Activated T-cell treated with anti-CD3 and anti-CD28 coated beads, Interleukin-2, amount 50 U/mL, for 4 hours (primary cell): ENCODE measurements at places on chromosomes 3 and 15. TPM values are rescaled to one million over a fixed set of nuclear protein-coding genes. Genes with fewer than 3 reads are reported as not detected.

Gene FES
- 5.8 TPM for total RNA-seq

Gene CAMKV
- 1.4 TPM for total RNA-seq

DNA sequence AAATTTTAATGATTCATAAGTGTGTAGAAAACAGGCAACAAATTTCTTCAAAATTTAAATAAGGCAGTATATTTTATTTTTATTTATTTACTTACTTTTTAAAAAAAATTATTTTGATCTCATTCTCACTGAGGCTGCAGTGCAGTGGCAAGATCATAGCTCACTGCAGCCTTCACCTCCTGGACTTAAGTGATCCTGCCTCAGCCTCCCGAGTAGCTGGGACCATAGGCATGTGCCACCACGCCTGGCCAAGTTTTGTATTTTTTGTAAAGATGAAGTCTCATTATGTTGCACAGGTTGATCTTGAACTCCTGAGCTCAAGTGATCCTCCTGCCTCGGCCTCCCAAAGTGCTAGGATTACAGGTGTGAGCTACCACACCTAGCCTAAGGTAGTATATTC, 61.2 kb upstream of the XRN1 start:
- DNase-seq, result no peak

- DNase-seq, result no peak
Observed at GRCh38 chr3:160133757-160134156, 91.5 kb upstream of the C3orf80 start.

DNA sequence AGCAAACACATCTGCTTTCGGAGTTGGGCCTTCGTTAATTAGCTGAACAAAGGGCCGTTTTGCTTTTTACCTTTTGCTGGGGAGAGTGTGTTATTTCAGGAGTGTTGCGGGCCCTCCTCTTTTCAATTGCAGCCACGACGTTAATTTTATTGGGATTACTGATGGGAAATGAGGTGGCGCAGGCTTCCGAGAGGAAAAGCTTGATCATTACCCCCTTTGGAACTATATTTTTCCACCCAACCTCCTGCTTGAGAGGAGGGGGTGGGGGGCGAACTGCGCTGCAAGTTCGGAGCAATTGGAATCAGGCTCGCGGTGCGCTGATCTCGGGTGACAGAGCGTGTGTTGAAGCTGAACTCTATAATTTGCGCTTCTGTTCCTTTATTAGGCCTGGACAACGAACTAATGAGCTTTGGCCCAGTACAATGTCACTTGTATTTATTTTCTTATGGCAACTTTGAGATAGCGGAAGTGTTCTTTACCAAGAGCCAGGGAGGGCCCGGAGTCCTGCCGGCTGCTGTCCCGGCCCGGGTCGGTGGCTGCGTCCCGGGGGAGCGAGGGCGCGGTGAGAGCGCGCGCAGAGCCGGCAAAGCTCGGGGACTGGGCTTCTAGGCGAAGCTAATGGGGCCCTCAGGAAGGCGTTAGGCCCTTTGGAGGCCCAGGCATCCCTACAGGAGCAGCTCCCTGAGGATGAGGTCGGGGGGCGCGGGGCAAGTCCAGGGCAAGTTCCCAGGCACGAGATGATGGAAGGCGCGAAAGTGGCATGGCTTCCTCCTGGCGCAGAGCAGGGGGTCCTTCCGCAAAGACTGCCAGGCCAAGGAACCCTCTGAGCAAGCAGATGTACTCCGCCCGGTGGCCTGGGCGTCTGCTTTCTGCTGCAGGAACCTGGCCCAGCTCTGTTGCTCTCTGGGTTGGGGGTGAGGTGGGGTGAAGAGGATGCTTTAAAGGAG, 12.9 kb downstream of the NR2F2 start:
- no peak for DNase-seq

DNA sequence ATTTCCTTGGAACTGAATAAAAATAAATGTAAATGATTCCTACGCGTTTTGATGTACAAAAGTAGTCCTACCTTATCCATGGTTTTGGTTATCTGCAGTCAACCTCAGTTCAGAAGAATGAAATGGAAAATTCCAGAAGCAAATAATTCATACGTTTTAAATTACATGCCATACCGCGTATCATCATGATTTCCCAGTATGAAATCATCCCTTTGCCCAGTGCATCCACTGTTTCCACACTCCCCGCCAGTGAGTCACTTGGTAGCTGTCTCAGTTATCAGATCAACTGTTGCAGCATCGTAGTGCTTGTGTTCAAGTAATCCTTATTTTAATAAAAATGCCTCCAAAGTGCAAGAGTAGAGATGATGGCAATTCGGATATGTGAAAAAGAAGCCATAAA, 9.1 kb upstream of the MFSD1 start:
- DNase-seq, result no peak
